ENCODE measurements at places on chromosomes 3 and 15.

- no peak for ATAC-seq
These were observed 224.0 kb downstream of the CHL1 start for GRCh38 chr3:420584-420983.

DNA sequence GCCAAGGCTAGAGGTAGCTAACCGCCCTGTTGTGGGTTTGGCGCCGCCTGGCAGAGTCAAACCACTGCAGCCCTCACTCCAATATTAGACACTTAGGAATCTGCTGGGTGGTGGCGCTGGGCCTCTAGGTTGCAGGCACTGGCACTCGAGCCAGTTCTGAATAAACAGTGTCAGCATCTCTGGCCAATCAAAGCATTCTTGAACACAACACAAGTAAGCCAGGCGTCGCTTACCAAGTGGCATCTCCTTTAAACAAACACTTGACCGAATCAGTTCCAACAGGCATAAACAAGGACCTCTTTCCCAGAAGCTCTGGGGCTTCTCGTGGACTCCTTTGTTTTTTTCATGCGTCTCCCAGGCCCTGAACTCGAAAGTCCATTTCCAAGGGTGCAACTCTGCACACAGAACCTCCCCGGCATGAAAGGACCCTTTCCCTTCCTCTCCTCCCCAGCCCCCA, 82.3 kb downstream of the LRIG1 start:
- ATAC-seq: no peak

DNA sequence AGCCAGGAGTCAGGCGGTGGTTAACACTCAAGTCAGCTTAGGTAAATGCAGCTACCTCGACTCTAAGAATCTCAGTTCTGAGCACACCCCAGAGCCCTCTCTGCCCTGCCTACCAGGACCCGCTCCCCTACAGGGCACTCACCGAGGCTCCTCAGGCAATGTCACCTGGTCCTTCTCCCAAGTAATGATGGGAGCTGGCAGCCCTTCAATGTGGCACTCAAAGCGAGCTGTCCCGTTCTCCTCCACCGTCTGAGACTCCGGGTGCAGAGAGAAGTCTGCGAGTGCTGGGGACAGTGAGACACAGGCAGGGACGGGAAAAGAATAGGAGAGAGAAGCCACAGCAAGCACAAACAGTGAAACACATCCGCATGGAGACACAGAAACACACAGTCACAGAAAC, 12.7 kb downstream of the IGDCC4 start:
- ATAC-seq: no peak

DNA sequence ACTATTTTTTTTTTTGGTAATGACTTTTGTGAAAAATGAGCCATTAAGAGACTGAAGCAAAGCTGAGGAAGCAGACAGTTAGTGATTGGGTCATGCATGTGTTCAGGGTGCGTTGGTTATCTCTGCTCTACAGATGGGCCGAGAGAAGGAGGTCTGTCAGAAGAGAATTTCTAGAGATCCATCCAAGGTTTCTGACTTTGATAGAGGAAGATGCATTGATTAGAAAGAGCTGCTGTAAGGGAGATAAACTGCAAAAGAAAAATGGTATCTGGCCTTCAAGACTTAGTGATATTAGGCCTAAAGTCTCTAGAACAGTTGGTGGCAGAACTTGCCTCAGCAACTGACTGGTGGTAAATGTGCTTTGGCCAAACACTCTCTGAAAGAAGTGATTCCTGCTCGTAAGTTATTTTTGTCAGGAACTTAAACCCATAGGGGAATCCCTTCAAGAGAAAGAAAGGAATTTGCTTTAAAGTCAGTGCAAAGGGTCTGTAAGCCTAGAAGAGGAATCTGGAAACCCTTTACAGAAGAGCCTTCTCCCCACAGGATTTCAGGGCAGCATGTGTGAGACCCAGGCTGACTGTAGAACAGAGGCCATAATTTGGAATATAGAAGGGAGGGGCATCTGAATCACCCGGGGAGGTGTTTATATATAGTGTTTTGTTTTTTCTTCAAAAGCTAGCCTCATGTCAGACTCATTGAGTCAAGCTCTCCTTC, 67.8 kb downstream of the OPA1 start:
- ATAC-seq: no peak

DNA sequence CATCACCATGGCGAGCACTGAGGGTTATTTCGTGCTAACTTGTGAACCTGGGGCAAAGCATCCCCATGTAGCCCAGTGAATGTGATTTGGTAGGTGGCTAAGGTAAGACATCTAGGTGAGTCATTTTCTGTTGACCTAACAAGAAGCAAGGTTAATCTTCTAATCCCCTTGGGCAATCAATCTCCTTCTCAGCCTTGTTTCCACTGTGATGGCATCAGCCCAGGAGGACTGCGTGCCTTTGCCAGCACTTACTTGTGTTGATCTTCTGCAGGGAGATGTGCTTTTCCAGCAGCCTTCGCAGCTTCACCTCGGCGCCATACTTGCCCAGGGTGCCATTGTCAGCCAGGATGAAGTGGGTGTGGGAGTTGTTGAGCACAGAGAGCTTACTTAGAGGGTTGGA, 35.7 kb downstream of the TRPM1 start:
- peak; percentile 93 for ATAC-seq

DNA sequence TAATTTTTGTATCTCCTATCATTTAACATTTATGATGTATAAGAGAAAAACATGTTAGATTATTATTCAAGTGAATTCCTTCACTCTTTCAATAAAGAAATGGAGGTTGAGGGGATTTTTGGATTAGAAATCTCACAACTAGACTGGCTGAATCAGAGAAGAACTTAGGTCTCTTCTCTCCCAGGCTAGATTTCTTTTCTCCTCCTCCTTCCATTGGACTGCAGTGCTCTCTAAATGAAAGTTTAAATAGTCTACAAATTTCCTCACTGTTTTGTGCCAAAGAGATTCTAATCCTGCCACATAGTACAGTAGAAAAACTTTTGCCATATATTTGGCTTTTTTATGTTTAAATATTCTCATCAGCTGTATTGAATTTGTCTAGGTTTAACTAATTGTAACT, 65.8 kb downstream of the ECT2 start:
- ATAC-seq: no peak

GRCh38 chr3:141642215-141642614, 95.9 kb upstream of the RNF7 start:
- ATAC-seq: no peak

DNA sequence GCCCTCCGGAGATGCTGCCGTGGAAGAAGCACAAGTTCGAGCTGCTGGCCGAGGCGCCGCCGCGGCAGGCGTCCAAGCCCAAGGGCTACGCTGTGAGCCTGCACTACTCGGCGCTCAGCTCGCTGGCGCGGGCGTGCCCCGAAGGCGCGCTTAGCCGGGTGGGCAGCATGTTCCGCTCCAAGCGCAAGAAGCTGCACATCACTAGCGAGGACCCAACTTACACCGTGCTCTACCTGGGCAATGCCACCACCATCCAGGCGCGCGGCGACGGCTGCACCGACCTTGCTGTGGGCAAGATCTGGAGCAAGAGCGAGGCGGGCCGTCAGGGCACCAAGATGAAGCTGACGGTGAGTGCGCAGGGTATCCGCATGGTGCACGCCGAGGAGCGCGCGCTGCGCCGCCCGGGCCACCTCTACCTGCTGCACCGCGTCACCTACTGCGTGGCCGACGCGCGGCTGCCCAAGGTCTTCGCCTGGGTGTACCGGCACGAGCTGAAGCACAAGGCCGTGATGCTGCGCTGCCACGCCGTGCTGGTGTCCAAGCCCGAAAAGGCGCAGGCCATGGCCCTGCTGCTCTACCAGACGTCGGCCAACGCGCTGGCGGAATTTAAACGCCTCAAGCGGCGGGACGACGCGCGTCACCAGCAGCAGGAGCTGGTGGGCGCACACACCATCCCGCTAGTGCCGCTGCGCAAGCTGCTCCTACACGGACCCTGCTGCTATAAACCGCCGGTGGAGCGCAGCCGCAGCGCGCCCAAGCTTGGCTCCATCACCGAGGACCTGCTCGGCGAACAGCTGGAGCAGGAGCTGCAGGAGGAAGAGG, 1.3 kb downstream of the FAM43A start:
- peak; percentile 14 for ATAC-seq

- no peak for ATAC-seq
These were observed 53.8 kb upstream of the DCP1A start for GRCh38 chr3:53401154-53401553.
